ENCODE measurements at places on chromosomes 12 and 14.

GRCh38 chr12:11787437-11787836, 138.0 kb downstream of the ETV6 start:
- no peak for DNase-seq

- DNase-seq: no peak
These were observed 574 bp downstream of the PAWR start for GRCh38 chr12:79690142-79690637.

- DNase-seq: no peak
These were observed 98.3 kb downstream of the SPTSSA start for GRCh38 chr14:34363733-34364134.

DNA sequence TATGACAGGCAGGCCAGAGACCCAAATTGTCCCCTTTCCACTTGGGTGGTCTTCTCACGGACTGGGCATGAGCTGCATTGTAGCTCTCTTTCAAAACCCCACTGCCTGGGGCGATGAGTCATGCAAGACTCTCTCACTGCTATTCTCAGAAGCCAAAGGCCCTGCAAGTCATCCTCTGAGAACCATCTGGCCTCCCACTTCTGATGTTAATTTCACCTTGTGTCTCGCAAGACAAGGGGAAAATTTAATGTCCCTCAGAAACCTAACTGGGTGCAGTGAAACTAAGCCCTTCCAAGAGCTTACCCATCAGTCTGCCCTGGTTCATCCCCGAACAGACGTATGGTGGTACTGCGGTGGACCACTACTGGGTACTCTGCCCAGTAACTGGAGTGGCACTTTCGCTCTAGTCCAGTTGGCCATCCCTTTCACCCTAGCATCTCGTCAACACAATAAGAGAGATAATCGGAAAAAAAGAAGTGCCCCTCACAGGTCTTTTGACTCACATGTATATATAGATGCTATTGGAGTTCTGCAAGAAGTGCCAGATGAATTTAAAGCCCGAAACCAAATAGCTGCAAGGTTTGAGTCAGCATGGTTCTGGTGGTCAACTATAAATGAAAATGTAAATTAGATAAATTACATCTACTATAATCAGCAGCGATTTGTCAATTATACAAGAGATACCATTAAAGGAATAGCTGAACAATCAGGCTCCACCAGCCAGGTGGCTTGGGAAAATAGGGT, 31.3 kb upstream of the LALBA start:
- no peak for DNase-seq

- DNase-seq: peak; percentile 36
These were observed 96.6 kb upstream of the SLC35F4 start for GRCh38 chr14:57962325-57963035.

- no peak for DNase-seq
These were observed 10.7 kb downstream of the POMT2 start for GRCh38 chr14:77310026-77310425.

- DNase-seq: no peak
These were observed 91.0 kb downstream of the TTLL5 start for GRCh38 chr14:75752086-75752485.

GRCh38 chr14:23356662-23357061, 4.0 kb upstream of the SLC22A17 start:
- no peak for DNase-seq

DNA sequence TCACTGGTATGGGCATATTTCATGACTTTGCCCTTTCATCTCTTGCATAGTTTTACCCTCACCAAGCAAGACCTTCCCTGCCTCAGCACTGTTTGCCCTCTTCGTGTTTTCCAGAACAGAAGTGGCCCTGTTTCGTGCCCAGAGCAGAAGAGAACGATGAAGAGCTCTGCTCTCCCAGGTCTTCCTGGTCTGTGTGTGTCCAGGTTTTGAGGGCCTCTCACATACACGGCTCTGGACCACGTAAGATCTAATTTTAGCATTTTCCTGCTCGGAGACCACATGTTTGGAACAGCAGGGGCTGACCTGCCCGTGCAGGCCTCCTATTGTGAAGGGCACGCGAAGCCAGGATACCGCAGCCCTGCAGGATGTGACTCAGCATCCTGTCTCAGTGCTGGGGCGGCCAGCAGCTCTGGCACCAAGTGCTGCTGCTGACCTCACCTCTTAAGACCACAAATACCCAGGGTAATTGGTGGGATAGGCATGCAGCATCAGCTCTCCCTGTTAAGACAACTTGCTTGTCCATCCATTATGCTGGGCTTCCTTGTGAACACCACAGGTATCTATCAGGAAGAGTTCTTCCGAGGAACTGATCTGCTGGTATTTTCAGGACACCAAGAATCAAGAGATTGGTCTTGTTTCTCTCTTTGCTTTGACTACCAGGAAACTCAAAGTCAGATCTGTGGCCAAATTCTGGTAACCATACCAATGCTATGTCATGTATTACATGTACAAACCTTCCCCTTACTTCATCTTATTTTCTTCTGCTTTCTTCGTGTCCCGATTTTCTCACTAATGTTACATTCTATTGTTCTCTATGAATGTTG, 19.0 kb downstream of the SSH1 start:
- DNase-seq: no peak

GRCh38 chr14:94394581-94395207, 6.3 kb upstream of the SERPINA1 start:
- no peak for DNase-seq

- DNase-seq: no peak
These were observed 4.9 kb downstream of the TEX52 start for GRCh38 chr12:2851931-2852330.

- no peak for DNase-seq
These were observed 89.0 kb downstream of the RFX4 start for GRCh38 chr12:106671840-106672239.

Measured in right renal pelvis (tissue), 4 donors.